ENCODE measurements at places on chromosomes 13 and 19.

GRCh38 chr13:113768018-113768905, 9.2 kb downstream of the TMEM255B start:
- H3K27ac ChIP-seq, result peak overlapping the region; percentile 78
- no peak for DNase-seq
- peaks cover 69% of the 10 kb centered on the region for H3K36me3 ChIP-seq
- peaks cover 26% of the 10 kb centered on the region for H3K27me3 ChIP-seq
- H3K4me1 ChIP-seq, result peaks cover 38% of the 10 kb centered on the region

DNA sequence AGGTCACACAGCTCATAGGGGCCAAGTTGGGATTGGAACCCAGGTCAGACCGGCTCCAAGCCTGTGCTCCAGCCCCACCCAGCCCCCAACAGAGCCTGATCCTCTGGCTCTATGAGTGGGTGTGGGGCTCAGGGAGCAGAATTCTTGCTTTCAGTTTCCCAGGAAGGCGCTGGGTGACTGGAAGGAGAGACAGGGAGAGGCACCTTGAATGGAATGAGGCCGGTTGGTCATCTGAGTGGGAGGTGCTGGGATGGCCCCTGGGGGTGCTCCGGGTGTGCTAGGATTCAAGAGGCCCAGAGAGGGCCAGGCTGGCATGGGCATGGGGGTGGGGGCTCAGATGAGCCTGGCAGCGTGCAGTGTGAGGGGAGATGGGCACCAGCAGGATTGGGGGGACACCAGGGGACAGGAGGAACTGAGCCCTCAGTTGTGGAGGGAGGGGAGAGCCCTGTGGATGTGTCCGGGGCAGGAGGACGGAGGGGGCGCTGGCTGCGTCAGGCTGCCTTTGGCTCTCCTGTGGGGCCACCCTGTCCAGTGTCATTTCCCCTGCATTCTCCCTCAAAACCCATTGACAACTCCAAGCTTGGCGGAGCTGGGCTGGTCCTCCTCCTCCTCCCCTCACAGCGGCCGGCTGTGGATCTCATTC, 31.2 kb upstream of the ANKRD10 start:
- no peak overlapping the region for H3K27ac ChIP-seq
- H3K4me1 ChIP-seq, result peaks cover 21% of the 10 kb centered on the region
- DNase-seq, result no peak
- H3K36me3 ChIP-seq, result peaks cover 3% of the 10 kb centered on the region

DNA sequence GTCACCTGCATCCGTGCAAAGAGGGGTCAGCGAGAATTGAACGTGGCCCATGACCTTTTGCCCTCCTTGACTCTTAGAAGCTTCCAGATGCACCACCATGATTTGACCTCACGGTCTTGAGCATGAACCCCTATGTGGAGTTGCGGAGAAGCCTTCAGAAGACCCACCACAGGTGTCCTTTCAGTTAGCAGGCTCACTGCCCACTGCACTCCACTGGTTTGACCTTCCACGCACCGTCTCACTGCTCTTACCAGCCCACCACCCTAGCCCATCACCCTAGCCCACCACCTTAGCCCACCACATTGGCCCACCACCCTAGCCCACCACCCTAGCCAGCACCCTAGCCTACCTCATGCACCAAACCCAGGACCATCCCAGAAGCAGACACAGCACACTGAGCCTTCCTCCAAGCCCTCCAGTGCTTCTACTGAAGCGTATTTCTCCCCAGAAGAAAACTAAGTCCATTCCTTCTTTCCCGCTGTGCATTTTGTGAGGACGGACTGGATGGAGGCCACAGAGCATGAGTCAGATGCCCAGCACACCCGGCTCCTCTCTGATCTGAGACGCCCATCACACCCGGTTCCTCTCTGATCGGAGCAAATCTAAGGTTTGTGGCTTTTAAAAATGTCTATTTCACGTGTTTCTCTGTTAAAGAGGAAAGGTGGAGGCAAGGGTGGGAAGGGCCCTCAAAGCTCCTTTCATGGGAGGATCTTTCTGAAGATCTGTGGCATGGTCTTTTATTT, 45.8 kb downstream of the SOX1 start:
- no peaks in the 10 kb centered on the region for H3K36me3 ChIP-seq
- DNase-seq, result no peak
- H3K4me1 ChIP-seq, result no peaks in the 10 kb centered on the region
- H3K27me3 ChIP-seq, result peaks cover 12% of the 10 kb centered on the region
- no peak overlapping the region for H3K27ac ChIP-seq

GRCh38 chr13:45219938-45220375, 19.1 kb upstream of the KCTD4 start:
- no peaks in the 10 kb centered on the region for H3K36me3 ChIP-seq
- no peaks in the 10 kb centered on the region for H3K4me1 ChIP-seq
- H3K27me3 ChIP-seq, result peaks cover 1% of the 10 kb centered on the region
- no peak overlapping the region for H3K27ac ChIP-seq
- H3K4me3 ChIP-seq, result no peak overlapping the region
- DNase-seq, result no peak
